ENCODE measurements at places on chromosomes 4 and X. TPM values are rescaled to one million over a fixed set of nuclear protein-coding genes. Genes with fewer than 3 reads are reported as not detected.

GRCh38 chr4:185115827-185116232 lies 27.2 kb upstream of the SLC25A4 start:
- no peak for DNase-seq

DNA sequence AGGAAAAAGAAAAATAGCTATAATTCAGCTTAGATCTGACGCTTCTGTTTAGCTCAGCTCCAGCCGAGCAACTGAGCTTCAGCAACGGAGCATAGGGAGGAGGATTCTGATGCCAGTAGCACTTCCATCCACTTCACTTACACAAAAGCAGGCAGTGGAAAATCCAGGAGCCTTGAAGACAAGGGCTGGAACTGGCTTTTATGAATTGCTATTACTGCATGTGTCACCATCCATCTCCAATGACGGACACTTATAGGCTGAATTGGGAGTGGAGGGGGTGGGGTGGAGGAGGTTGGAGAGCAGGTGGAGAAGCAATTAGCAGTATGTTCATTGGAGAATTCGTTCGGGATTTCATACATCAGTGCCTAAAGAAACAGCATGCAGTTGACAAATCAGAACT lies 15.6 kb downstream of the ENOX2 start:
- no peak for DNase-seq

DNA sequence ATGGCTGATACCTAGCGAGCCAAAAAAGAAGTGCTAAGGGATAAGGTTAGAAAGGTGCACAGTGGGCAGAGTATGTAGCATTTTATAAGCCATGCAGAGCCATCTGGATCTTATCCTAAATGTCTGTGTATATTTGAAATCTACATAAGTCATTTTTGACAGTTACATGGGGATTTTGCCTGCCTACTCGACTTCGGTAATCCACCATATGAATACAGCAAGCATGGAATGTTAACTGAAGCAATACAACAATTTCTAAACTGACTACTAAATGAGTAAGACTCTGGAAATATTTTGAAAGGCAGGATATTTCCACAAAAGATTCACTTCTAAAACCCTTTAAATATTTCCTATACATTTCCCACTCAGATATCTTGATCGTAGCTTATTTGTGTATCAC lies 122.5 kb downstream of the KCNIP4 start:
- no peak for DNase-seq

- no peak for DNase-seq
These were observed 352.5 kb upstream of the ADGRL3 start for GRCh38 chr4:60847614-60848013.

DNA sequence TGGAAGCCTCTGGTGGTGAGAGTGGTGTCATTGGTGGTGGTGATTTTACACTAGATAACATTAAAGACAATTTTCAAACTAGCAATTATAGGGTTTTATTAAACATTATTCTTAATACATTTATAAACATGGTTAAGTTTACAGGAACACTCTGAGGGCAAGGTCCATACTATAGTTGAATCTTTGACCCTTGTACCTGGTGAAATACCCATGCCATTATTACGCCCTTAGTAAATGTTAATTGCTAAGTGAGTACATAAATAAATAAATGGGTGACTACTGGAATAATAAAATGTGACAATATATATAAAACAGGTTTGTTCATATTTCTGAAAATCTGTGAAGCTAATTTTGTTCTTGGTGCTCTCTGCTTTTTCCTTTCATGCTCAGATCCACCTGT lies 13.6 kb upstream of the CLNK start:
- DNase-seq = no peak

TCEAL2 gene
- not detected for total RNA-seq

PTPN13 gene
- total RNA-seq = 4.7 TPM

SEC24B gene
- 27.0 TPM for total RNA-seq

PNMA5 gene
- 0.23 TPM for total RNA-seq
